ENCODE measurements at places on chromosomes 4 and X.

DNA sequence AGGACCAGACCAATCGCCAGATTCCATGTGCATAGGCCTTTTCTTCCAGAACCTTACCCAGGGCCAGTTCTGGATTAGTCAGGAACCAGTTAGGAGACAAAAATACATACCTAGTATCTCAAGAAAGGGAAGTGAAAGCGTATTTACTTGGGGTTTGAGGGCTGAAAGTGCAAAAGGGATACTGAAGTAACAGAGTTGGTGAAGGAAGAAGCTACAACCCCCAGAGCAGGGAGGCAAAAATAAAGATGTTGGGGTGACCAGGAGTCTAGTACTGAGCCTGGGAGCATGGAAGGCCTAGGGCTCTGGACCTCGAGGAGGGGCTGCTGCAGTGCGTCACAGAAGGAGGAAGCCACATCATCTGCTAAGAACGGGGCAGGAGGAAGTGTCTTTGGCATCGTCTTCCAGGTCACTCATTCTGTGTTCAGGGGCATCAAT is 38.3 kb downstream of the TKTL1 start:
- DNase-seq, result no peak

DNA sequence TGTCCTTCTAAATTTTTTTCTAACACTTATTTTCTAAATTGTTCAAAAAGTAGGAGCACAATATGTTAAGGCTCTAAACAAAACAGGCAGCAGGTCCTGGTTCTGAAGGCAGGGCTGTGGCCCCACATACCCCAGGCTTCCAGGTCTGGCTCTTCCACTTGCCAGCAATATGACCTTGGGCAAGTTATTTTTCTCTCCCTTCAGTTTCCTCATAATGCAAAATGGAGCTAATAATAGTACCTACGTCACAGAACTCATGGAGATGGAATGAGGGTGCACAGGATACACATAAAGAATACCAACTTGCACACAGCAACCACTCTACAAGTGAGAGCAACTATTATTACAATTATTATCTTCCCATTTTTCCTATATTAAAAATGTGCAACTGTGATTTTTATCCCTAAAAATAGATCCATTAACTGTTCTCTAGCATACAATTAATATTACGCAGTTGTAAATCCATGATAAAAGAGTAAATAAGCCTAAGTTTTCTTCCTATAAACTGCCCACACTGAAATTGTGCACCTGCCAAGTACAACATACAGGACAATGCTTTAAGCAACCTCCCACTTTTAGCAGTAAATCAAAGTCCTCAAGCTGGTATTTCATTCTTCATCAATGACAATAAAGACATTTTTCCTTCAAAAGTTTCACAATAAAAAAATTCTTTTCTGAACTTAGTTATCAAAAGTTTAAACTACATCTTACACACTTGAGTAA is 27.0 kb downstream of the OTUD4 start:
- no peak for DNase-seq

DNA sequence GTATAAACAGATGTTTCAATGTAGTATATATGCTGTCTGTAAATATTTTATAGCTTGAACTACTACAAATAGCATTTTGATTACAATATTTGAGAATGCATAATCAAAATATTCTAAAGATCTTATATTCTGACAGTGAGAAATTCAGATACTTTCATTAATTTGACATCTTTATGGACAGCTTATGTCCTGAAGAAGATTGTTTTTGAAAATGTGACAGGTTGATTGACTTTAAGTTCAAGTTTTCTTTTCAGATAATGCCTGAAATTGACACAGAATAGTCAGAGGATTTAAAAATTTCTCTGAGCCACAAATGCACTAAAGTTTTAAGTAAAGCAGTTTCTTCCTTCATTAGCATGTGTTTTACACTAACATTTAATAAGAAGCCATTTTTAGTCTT is 799.8 kb downstream of the CCSER1 start:
- DNase-seq, result no peak

DNA sequence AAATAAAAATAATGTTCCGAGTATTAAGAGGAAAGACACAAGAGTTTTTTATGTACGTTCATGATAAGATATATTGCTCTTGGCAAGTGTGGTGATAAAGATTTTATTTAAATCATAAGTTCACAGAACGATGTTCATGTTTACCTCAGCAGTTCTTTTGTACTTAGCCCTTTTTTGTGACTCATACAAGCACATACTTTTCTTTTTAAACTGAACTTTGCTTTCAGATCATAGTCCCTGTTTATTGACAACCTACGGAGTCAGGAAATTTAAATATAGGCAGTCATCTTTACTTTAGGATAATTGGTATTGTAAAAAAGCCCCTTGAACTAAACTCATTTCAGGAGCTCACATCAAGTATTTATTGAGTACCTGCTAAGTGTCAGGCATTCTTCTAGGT is 1.3 kb upstream of the CTSO start:
- no peak for DNase-seq

DNA sequence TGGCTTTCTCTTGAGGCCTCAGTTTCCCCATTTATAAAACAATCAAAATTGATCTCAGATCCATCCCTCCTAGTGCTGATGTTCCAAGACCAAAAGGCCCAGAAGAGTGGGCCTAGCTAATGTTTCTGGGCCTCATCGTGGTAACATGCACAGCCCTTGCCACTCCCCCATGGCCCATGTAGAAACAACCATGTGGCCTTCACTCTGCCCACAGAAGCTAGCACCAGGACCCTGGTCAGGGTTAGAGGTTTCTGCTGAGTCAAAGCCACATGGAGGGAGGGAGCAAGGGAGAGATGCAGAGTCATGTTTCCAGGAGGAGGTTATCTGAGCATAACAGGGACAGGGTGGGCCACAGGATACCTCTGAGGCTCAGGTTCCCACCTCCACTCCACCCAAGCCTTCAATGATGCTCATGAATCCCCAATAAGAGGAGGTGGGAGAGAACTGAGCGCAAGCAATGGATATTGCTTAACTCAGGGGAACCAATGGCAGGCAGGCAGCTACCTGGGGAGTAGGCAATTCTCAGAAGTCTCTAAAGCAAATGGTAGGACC is 16.9 kb downstream of the OTUD5 start:
- no peak for DNase-seq

DNA sequence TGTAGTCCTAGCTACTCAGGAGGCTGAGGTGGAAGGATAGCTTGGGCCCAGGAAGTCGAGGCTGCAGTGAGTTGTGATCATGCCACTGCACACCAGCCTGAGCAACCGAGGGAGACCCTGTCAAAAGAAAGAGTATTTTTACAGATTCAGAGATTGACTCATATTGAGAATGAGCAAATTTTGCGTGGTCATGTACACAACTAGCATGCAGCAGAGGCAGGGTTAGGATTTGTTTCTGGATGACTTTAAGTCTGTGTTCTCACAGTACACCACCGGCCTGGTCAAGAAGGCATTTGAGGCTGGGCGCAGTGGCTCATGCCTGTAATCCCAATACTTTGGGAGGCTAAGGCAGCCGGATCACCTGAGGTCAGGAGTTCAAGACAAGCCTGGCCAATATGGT is 44.8 kb upstream of the CBR4 start:
- DNase-seq, result no peak

GRCh38 chr4:7298619-7299009 is 106.3 kb downstream of the SORCS2 start:
- DNase-seq, result no peak

DNA sequence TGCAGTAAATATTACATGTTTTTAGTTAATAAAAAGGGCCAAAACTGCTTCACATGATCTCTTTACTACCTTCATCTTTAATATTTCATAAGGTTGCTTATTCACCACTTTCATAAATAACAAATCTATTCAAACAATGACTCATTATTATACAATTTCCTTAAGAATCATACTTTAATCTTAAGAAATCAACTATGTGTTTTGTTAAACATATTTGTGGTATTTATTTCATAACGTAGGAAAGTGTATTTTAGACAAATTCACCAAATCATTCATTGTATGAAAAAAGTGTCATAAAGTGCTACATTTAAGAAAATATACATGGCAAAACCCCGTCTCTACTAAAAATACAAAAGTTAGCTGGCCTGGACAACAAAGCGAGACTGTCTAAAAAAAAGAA is 150.5 kb upstream of the RXFP1 start:
- DNase-seq, result no peak

DNA sequence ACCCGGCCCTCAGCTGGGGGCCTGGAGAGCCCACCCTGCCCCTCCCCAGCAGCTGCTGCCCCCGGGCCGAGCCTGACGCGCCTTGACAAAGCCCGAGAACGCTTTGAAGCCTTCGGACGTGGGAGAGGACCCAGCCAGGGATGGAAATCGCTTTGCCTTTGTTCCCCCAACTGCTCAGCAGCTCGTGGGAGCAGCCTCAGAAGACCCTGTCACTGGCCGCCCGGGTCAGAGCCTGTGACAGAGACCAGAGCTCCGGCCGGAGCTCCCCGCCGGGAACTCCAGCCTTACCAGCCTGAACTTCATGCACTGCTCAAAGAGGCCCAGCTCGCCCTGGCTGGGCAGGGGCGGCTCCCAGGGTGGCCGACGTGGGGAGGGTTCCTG is 2.6 kb upstream of the SLC6A8 start:
- no peak for DNase-seq

- DNase-seq, result peak; percentile 80
These were observed 7.1 kb downstream of the SLC49A3 start for GRCh38 chr4:681736-682451.

- no peak for DNase-seq
These were observed 95.6 kb downstream of the REPS2 start for GRCh38 chrX:17042037-17042436.

DNA sequence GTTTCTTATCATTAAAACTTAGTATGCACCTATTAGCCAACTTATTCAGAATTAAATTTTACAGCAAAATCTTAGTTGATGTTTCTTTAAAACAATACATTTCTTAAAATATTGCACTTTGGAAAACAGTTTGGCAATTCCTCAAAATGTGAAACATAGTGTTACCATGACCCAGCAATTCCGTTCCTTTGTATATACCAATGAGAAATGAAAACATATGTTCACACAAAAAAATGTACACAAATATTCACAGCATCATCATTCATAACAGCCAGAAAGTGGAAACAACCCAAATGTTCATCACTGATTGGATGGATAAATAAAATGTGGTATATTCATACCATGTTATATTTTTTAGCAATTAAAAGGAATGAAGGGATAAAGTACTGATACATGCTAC is 50.2 kb downstream of the WDR44 start:
- DNase-seq, result no peak

DNA sequence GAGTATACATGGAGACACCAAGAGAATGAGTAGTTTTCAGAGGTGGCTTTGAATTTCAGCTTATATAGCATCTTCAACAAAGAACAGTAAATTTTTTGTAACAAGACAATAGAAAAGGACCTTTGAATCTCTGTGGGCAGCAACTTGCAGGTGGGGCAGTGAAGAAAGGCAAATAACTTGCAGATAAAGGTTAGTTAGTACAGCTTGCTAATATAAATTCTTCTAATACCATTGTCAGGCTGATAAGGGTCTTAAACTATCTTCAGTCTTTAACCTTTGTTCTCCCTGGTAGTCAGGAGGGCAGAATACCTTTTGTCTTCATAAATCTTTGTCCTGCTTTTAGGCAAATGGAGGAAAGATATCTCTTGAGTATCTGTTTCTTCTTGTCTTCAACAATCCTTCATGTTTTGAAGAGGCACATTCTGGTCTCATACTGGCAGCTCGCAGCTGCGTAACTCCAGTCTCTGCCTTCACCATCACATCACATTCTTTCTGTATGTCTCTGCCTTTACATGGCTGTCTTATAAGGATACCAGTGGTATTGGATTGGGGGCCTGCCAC is 16.0 kb downstream of the ANXA3 start:
- DNase-seq, result no peak

DNA sequence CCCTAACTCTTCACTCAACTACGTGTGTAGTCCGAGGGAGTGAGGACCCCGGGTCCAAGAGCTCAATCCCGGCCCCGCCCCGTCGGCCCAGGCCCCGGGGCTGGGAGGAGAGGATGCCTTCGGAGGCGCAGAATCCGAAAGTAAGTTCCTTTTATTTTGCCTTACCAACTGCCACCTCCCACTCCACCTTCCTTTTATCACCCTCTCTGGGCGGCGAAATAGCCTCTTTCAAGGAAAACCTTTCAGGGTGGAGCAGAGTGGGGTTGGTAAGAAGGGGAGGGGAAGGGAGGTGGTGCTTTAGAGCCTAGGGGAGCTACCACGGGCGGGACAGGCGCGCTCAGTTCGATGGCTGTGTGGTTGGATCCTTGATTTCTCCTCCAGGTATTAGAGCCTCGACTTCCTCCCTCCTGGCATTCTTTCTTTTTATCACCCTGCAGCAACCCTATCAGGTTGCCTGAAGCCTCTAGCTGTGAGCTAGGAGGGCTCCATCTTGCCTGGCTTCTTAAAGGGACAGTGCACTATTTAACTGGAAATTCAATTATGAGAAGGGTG is 191.2 kb downstream of the RRAGB start:
- no peak for DNase-seq

DNA sequence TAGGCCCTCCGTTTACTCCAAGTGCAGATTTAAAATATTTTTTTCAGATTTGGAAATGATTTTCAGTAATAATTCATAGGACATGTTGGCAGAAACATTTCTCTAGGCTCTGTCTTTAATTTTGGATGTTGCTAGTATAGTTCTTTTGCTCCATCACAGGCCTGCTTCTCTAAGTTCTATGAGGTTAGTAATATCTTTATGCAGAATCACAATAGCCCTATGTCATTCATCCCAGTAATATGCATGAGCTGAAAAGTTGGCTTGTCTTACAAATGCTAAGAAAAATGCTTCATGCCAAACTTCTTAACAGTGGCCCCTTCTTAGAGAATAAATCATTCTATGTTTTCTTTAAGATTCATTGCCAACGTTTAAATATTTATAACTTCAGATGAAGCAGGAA is 148.3 kb upstream of the TLL1 start:
- no peak for DNase-seq

DNA sequence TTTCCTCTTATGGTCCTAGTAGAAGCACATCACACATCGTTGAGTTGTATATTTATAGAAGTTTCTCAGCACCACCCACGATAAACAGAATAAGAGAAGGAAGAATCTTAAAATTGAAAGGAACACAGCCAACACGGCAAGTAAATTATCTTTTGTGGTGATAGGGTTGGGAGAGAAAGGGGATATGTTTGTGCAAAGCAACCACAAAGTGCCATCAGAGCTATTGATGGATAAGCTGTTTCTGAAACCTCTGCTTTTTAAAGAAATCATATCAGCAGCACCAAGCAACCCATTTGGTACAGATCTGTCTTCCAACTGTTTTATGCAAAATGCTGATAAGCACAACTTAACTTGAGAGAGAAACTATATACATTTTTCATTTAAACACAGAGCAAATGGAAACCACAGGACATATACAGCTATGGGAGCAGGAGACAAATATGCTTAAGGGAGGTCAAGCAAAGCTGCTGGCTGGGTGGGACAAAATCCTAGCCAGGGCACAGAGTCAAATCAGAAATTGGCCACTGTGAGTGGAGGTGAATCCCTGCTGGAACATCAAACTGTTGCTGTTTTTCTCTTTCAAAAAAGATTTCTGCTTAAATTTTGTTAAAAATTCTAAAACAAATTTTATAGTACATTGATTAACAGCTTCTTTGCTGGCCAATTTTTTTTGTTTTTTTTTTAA is 194.0 kb upstream of the HHIP start:
- DNase-seq, result no peak

GRCh38 chr4:26145212-26145611 is 175.6 kb upstream of the RBPJ start:
- DNase-seq, result no peak

- DNase-seq, result no peak
These were observed 27.8 kb downstream of the BMP2K start for GRCh38 chr4:78803983-78804382.

- DNase-seq, result no peak
These were observed 32.7 kb downstream of the METAP1 start for GRCh38 chr4:99028187-99028586.

Data from lower lobe of right lung (tissue), 2 donors.